Caco-2 (cell line): ENCODE measurements at places on chromosomes 3 and 15. TPM values are rescaled to one million over a fixed set of nuclear protein-coding genes. Genes with fewer than 3 reads are reported as not detected.

ALG1L2 gene
- 1.0 and 1.6 TPM in 2 replicates for total RNA-seq

STARD5 gene
- total RNA-seq = 1.0 and 1.3 TPM in 2 replicates

RASGRP1 gene
- 6.0 and 7.3 TPM in 2 replicates for total RNA-seq

TYRO3 gene
- total RNA-seq = 118 and 120 TPM in 2 replicates

C3orf20 gene
- 0.09 and 0.19 TPM in 2 replicates for total RNA-seq

PLAAT1 gene
- total RNA-seq = 0.51 and 1.5 TPM in 2 replicates

ERICH6 gene
- total RNA-seq = not detected in 2 replicates

RTP3 gene
- not detected in 2 replicates for total RNA-seq

KIF23 gene
- 67.1 and 74.2 TPM in 2 replicates for total RNA-seq

CPLX3 gene
- not detected in 2 replicates for total RNA-seq

- no peaks in the 10 kb centered on the region for H3K36me3 ChIP-seq
- peak; percentile 79 for DNase-seq
Measured at GRCh38 chr15:65085990-65086679, 9.6 kb downstream of the KBTBD13 start.

DNA sequence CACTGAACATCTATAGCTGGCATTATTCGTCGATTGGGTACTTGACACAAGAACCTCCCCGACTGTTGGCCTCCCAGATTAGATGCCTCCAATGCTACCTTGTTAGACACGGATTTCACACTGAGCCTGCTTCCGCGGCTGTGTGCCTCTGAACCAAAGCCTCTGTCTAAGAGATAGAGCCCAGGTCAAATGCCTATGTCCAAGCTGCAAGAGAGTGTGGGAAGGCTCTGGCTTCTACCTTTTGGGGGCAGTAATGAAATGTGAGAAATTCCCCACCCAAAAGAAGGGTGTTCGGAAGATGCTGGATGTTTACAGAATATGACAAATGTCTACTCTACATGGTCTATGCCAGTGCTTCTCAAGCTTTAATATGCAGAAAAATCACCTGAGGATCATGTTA, 2.0 kb upstream of the RPUSD2 start:
- H3K4me1 ChIP-seq = no peaks in the 10 kb centered on the region
- no peaks in the 10 kb centered on the region for H3K27me3 ChIP-seq
- no peak overlapping the region for H3K4me3 ChIP-seq
- DNase-seq = peak; percentile 52
- H3K27ac ChIP-seq = no peak overlapping the region

- H3K27me3 ChIP-seq = no peaks in the 10 kb centered on the region
- no peak for DNase-seq
- H3K27ac ChIP-seq = no peak overlapping the region
- H3K4me3 ChIP-seq = no peak overlapping the region
- no peaks in the 10 kb centered on the region for H3K4me1 ChIP-seq
Measured at GRCh38 chr3:146375219-146375618, 94.1 kb downstream of the PLSCR2 start.

DNA sequence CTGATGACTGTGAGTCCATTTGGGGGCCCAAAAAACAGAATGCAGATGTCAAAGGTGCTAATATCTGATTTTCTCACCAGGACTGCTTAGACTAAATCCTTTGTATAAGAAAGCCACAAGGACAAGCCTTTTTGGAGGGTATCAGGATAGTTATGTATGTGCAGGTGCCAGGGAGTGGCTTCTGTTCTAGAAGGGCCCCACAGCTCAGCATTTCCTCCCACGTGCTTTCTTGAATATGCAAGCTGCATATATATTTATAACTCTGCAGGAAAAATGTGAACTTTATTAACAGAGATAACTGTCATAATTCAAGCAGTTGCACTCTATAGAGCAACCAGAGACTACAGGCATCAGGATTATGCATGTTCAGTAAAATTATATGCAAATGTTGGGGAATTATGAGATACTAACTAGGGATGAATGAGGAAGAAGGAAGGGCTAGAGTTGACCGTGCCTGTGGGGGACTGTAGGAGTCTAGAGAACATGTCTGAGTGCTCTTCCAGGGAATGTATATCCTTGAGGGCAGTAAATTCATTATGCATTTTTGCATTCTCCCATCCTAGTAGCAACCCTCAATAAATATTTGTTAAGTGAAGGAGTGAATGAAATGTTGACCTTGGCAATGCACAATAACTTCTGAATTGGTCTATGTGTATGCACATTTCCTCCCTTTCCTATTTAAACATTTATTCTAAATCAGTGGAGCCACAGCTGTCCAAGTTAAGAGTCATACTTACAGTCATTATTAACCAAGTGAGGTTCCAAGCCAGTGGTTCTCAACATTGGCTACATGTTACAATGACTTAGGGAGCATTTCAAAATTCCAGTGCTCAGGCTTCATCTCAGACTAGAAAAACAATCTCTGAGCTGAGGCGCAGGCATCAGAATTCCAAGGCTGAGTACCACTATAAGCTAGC, 94.8 kb upstream of the ANKRD28 start:
- no peak for DNase-seq
- H3K27ac ChIP-seq = no peak overlapping the region
- H3K27me3 ChIP-seq = no peaks in the 10 kb centered on the region
- H3K36me3 ChIP-seq = no peaks in the 10 kb centered on the region
- no peak overlapping the region for H3K4me3 ChIP-seq
- H3K4me1 ChIP-seq = no peaks in the 10 kb centered on the region

GRCh38 chr15:82139823-82140268, 94.0 kb upstream of the MEX3B start:
- DNase-seq = no peak
- H3K27me3 ChIP-seq = no peaks in the 10 kb centered on the region

- no peak overlapping the region for H3K4me3 ChIP-seq
- no peak for DNase-seq
- no peaks in the 10 kb centered on the region for H3K36me3 ChIP-seq
- no peaks in the 10 kb centered on the region for H3K27me3 ChIP-seq
Measured at GRCh38 chr3:39156421-39156820, 3.0 kb upstream of the CSRNP1 start.

DNA sequence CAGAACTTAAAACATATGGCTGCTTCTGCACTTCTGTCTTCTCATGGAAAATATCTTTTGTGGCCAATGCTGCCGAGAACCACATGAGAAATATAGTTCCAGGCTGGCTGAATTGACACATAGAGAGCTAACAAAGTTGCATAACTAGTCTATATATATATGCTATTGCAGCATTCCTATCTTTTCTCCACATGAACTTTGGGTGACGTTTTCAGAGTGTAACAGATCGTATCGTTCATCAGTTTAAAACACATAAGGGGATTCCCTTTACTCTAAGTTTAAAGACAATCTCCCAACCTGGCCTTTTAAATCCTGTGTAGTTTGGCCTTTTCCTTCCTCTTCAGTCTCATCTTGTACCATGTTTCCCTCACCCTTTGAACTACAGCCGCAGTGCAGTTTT, 394.2 kb upstream of the CBLB start:
- DNase-seq = peak; percentile 20
- peak overlapping the region; percentile 31 for H3K27ac ChIP-seq

DNA sequence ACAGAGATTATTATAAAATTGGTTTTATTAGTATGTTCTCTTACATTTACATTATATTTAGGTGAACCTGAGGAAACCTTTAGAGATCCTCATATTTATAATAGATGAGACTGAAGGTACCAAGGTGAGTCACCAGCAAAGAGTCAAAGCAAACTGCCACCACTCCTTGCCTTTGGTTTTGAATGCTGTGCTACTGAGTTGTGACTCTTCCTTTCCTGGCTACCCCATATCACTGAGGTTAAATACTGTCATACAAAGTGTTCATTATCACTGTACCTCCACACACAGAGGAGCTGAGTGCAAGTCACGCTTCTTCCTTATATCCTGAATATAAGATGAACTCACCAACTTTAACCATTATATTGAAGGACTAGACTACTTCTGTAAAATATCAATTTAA, 168.2 kb downstream of the CBLB start:
- H3K4me3 ChIP-seq = no peak overlapping the region
- no peak overlapping the region for H3K27ac ChIP-seq
- no peaks in the 10 kb centered on the region for H3K27me3 ChIP-seq
- H3K4me1 ChIP-seq = no peaks in the 10 kb centered on the region
- DNase-seq = no peak
- H3K36me3 ChIP-seq = peaks cover 2% of the 10 kb centered on the region; the same call in 1 of the 2 replicates

DNA sequence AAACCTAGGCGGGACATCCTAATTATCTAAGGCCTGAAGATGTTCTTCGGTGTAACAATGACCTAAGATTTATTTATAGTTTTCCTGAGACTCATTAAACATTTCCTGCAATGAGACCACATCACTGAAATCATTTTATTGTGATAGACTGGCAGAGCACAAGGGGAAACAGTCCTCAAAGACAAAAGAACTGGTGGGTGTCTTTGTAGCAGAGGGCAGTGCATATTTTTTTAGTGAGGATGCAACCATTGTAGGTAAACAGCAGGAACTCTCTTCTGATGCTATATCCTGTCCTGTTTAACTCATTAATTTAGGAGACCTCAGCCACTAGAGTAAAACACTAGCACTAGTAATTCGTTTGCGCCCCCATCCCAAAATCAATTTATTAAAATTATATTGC, 100.0 kb downstream of the MAGI1 start:
- no peak overlapping the region for H3K27ac ChIP-seq
- no peaks in the 10 kb centered on the region for H3K36me3 ChIP-seq
- H3K4me1 ChIP-seq = peaks cover 8% of the 10 kb centered on the region; the same call in 1 of the 2 replicates

- H3K4me1 ChIP-seq = no peaks in the 10 kb centered on the region
- no peak overlapping the region for H3K27ac ChIP-seq
- H3K36me3 ChIP-seq = no peaks in the 10 kb centered on the region
- no peak overlapping the region for H3K4me3 ChIP-seq
- no peak for DNase-seq
Measured at GRCh38 chr15:99110581-99111320, 5.9 kb downstream of the SYNM start.

DNA sequence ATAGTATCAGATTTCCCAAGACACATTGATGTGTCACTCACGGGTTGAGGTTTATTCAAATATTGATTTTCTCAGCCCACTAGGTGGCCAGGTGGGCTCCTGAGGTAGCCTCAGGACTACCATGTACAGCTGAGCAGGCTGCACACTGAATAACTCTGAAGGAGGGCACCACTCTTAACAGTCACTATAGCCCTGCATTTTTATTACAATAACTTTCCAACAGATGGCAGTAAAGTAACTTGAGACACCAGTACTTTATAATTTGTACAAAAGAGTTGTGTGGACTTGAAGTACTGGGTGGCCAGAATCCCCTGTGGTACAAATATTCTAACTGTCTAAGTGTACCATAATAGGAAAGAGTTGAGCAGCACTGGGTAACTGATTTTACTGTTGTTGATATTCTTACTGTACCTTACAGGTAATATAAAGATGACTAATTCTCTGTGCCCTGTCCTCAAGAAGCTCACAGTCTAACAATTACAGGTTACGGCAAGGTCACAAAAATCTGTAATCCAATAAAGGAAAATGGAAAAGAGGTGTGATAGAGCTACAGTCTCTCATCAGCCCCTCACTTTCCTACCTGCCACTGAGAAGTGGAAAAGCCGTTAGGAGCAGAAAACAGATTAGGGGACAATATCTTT, 76.0 kb downstream of the ETFA start:
- H3K4me1 ChIP-seq = no peaks in the 10 kb centered on the region
- no peak overlapping the region for H3K4me3 ChIP-seq
- no peak overlapping the region for H3K27ac ChIP-seq
- no peaks in the 10 kb centered on the region for H3K27me3 ChIP-seq

GRCh38 chr3:128554100-128554464, 61.1 kb upstream of the GATA2 start:
- no peak overlapping the region for H3K4me3 ChIP-seq
- no peak for DNase-seq
- no peak overlapping the region for H3K27ac ChIP-seq
- no peaks in the 10 kb centered on the region for H3K4me1 ChIP-seq
- H3K36me3 ChIP-seq = no peaks in the 10 kb centered on the region

GRCh38 chr3:67518236-67518635, 136.2 kb downstream of the SUCLG2 start:
- no peak for DNase-seq
- no peaks in the 10 kb centered on the region for H3K4me1 ChIP-seq
- H3K27ac ChIP-seq = no peak overlapping the region

- H3K36me3 ChIP-seq = no peaks in the 10 kb centered on the region
- H3K4me3 ChIP-seq = no peak overlapping the region
- H3K27me3 ChIP-seq = no peaks in the 10 kb centered on the region
- H3K4me1 ChIP-seq = peaks cover 14% of the 10 kb centered on the region
Measured at GRCh38 chr3:108322352-108322751, 26.0 kb downstream of the HHLA2 start.
